ENCODE measurements at places on chromosomes 4 and X. TPM values are rescaled to one million over a fixed set of nuclear protein-coding genes. Genes with fewer than 3 reads are reported as not detected.

GRCh38 chr4:85448906-85449890, 25.8 kb upstream of the ARHGAP24 start:
- no peak for DNase-seq

- DNase-seq = no peak
Measured at GRCh38 chr4:128827296-128827695, 17.8 kb downstream of the JADE1 start.

GRCh38 chrX:124860736-124861135, 458.9 kb upstream of the TEX13C start:
- DNase-seq = no peak

- DNase-seq = peak; percentile 47
Measured at GRCh38 chr4:153067376-153067775, 131.3 kb downstream of the FHDC1 start.

DNA sequence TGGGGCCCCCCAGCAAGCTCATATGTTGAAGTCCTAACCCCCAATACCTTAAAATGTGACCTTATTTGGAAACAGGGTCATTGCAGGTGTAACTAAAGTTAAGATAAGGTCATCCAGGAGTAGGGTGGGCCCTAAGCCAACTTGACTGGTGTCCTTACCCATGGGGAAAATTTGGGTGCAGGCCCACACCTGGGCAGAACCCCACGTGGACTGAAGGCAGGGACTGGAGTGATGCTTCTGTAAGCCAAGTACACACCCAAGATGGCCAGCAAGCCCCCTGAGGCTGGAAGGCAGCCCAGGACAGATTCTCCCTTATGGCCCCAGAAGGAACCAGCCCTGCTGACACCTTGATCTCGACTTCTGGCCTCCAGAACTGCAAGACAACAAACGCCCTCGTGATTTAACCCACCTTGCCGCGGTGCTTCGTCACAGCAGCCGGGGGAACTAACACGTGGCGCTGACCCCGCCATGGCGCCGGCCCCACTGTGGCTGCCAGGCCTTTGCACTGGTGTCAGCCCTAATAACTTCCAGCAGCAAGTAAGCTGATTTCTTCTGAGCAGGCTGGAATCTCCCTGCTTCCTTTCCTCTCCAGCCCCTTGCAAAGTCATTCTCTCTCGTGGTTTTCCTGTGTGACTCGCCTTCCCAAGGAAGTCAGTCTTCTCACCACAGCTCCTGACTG, 23.2 kb upstream of the MXD4 start:
- DNase-seq = no peak

DNA sequence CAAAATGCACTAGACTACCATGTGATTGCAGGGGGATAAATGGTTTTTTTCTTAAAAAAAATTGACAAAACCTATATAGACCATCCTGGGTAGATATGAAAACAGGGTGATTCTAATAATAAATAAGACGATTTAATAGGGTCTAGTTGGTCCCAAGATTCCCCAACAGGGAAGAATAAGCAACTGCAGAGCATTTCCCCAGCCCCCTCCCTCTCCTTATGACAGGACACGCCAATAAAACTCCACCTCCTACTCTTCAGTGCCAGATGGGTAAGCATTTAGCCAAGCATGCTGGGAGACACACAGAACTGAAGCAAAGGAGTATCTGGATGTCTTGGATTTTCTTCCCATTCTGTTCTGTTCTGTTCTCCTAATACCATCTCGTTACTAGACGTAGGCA, at the start of gene BRS3:
BRS3 (plus strand) TSS at position 301 of the 400 bp plus-strand sequence. CDS start 168 bp downstream, outside the sequence.
- no peak for DNase-seq

DNA sequence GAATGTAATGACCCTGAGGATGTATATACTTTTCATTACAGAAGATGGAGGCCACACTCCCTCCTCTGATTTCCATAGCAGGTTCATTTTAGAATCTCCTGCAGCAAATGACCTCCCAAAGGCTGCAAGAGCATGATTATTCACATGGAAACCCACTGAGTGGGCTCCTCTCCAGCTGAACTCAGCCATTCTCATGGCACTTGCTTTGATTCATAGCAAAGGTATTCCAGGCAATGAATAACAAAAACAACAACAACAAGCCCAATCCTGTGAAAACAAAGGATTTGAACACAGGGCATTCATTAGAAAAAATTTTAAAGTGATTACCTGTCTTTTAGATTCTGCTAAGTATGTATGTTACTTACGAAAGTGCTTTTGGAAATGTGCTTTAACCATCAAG, 894.0 kb upstream of the FRG1 start:
- DNase-seq = no peak

- no peak for DNase-seq
Measured at GRCh38 chrX:37846558-37846933, 825 bp downstream of the DYNLT3 start.

DNA sequence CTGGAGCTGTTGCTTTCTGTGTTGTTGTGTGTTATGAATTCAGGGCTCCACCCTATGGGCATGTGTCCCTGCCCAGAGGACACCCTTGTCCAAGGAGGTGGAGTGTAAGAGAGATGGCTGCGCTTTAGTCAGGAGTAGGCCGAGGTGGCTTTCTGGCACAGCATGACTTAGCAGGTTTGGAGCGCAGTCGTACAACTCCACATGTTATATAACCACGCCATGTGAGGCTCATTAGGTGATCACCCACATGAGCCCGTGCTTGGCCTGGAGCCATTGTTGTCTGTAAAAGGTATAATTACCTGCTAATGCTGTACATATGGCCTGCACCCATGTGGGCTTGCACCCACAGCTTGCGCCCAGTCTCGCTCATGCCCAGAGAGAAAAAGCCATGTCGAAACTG, 15.8 kb upstream of the ANAPC4 start:
- no peak for DNase-seq

The HPSE gene
- total RNA-seq = 11.7 TPM

Measured in colonic mucosa (tissue), 4 donors.